CD4-positive, alpha-beta T cell treated with Interleukin-10 for 1 hour (primary cell): ENCODE measurements at places on chromosomes 4 and X.
A peak's percentile ranks its signal among the peaks of the same experiment; 100 is the strongest.

DNA sequence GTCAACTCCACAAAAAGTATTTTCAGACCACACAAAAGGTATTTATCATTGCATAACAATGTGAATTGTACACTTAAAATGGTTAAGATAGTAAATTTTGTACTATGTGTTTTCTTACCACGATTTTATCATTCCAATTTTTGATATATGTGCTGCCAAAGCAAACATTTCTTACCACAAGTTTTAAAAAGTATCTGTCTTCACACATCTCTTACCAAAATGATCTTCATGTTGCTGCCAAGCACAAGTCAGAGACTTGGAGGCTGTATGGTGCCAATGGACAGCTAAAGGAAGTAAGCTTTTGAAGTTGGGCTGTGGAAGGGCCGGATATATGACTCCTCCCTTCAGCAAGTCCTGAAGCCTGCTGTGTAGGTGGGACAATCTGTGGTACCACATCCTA is 67.9 kb downstream of the TMLHE start:
- DNase-seq, result no peak

- no peak for DNase-seq
Measured at GRCh38 chr4:675980-676870, 1.9 kb downstream of the MYL5 start.

- no peak for DNase-seq
Measured at GRCh38 chrX:14029039-14029424, 660 bp downstream of the GEMIN8 start.

- no peak for DNase-seq
Measured at GRCh38 chrX:11941571-11941970, 183.5 kb downstream of the MSL3 start.

GRCh38 chr4:183097231-183098018 is 1.6 kb upstream of the WWC2 start:
- DNase-seq, result peak; percentile 10

- no peak for DNase-seq
Measured at GRCh38 chr4:182877326-182877883, 39.8 kb downstream of the DCTD start.

- peak; percentile 91 for DNase-seq
Measured at GRCh38 chr4:39697740-39698423, at the start of gene UBE2K. Gene UBE2K, plus strand, starts transcription at chr4:39698136. Its CDS starts 192 bp downstream, at chr4:39698328.
